Testis (tissue), 5 donors: ENCODE measurements at places on chromosomes 4 and X. TPM values are rescaled to one million over a fixed set of nuclear protein-coding genes. Genes with fewer than 3 reads are reported as not detected.
A peak's percentile ranks its signal among the peaks of the same experiment; 100 is the strongest.

DNA sequence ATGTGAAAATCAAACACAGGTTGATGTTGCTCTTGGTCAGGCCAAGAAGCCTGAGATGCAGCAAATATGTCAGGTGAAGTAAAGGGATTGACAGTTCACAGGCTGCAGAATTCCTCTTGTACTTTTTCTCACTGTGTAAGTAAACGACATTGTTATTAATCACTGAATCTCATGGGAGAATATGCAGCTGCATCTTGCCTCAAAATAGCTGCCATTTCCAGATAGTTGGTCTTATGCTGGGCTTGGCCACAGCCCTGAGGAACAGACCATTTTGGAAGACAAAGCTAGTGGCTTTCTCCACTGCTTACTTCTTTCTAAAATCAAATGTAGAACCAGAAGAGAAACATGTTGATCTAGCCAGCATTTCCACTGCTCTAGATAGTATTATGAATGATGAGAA, 403.4 kb upstream of the NR3C2 start:
- no peak overlapping the region for H3K27ac ChIP-seq
- H3K27me3 ChIP-seq: no peaks in the 10 kb centered on the region
- H3K4me3 ChIP-seq: no peak overlapping the region

- no peak overlapping the region for H3K4me3 ChIP-seq
- H3K4me1 ChIP-seq: no peaks in the 10 kb centered on the region
- no peak overlapping the region for H3K27ac ChIP-seq
Measured at GRCh38 chrX:18026166-18026565, 165.1 kb upstream of the RAI2 start.

- H3K4me3 ChIP-seq: no peak overlapping the region
- no peaks in the 10 kb centered on the region for H3K27me3 ChIP-seq
- H3K4me1 ChIP-seq: no peaks in the 10 kb centered on the region
- no peak for DNase-seq
Measured at GRCh38 chrX:36961590-36961989, 46.6 kb upstream of the FAM47C start.

DNA sequence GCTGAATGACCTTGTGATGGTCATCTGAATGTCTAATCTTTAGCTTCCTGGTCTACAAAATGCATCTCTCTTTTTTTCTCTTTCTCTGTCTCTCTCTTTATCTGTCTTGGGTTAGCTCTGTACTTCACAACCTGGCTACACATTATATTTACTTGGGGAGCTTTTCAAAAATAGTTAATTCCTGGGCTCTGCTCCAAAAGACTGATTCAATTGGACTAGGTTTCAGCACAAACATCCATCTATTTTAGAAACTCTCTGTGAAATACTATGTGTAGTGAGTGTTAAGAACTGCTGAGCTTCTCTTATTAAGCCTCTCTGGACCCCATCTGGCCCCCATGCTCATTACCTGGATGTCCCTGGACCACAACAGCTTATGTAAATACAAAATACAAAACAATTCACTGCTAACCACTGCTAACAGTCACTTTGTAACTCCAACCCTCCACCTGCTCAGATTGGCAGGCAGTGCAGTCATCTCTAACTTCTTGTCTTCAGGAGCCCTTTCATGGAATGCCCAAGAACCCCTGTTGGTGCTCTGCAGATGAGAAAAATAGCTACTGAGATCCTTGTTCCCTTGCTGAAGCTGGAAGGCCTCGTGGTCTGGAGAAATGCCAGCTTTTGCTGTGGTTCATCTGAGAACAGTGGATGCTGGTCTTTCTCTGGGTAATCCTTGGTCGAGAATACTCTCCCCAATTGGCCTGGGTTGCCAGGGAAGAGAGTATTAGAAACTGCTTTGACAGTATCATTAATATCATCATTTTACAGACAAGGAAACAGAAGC, 14.8 kb upstream of the BOD1L1 start:
- H3K27ac ChIP-seq: peak overlapping the region; percentile 68
- peaks cover 28% of the 10 kb centered on the region for H3K4me1 ChIP-seq
- H3K4me3 ChIP-seq: no peak overlapping the region
- no peaks in the 10 kb centered on the region for H3K36me3 ChIP-seq

GRCh38 chr4:119020158-119020557, 115.5 kb upstream of the MYOZ2 start:
- no peak for DNase-seq
- no peaks in the 10 kb centered on the region for H3K27me3 ChIP-seq
- no peak overlapping the region for H3K27ac ChIP-seq
- H3K36me3 ChIP-seq: no peaks in the 10 kb centered on the region
- no peak overlapping the region for H3K4me3 ChIP-seq

DNA sequence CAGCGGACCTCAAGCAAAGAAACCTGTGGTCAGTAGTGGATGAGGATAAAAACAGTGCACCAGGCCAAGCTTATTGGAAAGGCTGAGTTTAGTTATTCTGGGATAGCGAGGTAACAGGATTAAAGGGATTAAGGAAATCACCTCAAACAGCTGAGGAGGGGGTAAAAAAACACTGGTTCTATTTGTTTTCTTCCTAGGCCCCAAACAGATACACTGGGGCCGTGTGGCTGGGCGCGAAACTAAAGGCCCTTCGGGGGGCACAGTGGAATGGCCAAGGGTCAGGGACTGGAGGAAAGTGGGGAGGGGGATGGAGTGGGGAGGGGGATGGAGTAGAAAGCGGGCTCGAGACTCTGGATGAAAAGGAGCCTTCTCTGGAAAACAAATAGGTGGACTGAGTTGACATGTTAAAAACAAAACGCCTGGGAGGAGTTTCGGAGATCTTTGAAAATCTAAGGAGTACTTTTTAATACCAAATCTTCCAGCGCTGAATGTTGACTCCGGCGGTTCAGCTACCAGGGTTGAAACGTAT, 2.9 kb downstream of the SOX3 start:
- no peaks in the 10 kb centered on the region for H3K4me1 ChIP-seq
- H3K36me3 ChIP-seq: no peaks in the 10 kb centered on the region
- no peak for DNase-seq
- H3K27ac ChIP-seq: no peak overlapping the region

DNA sequence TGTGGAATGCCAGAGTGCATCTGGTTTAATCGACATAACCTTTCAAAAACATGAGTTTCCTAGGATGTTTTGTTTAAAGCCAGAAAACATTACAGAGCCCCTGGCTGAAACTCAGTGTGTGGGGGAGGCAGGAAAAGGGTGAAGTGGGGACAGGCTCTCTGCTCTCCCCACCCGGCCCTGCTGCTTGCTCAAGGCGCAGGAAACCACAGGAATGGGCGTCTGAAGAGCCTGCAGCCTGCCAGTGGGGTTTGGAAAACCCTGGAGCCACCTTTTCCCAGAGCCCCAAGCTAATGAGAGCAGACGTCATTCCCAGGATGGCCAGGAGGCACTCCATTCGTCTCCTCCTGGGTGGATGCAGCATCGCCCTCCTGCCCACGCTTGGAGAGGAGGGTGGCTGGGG, 240.6 kb downstream of the AFAP1 start:
- no peaks in the 10 kb centered on the region for H3K27me3 ChIP-seq
- H3K36me3 ChIP-seq: no peaks in the 10 kb centered on the region
- H3K27ac ChIP-seq: no peak overlapping the region
- H3K4me1 ChIP-seq: peaks cover 6% of the 10 kb centered on the region
- no peak overlapping the region for H3K4me3 ChIP-seq

DNA sequence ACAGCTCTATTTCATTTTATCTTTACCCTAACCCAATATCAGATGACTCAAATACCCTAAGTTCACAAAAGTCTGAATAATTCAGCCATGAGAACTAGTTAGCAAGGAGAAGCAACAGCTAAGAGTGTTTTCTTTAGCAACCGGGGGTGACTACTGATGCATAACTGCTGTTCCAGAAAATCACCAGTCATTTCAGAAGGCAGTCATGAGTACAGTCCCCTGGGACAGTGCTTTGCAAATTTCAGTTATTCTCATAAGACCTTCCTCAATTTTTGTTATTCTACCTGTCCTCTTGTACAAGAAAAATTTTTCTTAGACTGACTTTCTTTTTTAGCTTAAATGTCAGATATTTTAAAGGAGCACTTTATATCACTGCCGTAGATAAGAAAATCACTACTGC, 16.4 kb downstream of the BANK1 start:
- H3K27ac ChIP-seq: no peak overlapping the region
- DNase-seq: no peak
- no peaks in the 10 kb centered on the region for H3K4me1 ChIP-seq
- H3K4me3 ChIP-seq: no peak overlapping the region
- no peaks in the 10 kb centered on the region for H3K27me3 ChIP-seq

DNA sequence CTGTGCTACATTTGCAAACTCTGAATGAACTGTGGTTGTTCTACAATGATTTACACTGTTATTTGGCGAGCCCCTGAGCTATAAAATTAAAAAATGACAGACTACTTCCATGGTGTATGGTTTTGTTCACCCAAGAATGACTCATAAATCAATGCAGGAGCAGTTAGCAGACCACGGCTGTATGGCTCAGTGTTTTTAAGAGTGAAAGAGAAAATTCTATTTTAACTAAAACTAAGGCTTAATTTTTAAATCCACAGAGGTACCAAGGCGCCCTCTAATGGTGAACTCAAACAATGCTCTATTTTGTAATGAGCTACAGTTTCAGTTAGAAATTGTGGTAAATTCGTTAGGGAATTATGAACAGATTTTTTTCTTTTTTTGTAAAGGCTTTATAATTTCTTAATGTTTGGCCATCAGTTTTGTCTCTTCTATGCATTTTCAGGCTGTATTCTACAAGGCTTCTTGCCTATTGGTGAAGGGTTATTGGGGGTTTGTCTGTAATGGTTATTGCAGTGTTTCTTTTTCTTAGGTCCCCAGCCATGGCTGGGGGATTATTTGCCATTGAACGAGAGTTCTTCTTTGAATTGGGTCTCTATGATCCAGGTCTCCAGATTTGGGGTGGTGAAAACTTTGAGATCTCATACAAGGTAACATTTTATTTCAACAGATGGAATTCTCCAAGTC, 32.5 kb downstream of the HMGB2 start:
- H3K4me1 ChIP-seq: no peaks in the 10 kb centered on the region
- no peaks in the 10 kb centered on the region for H3K27me3 ChIP-seq
- H3K4me3 ChIP-seq: no peak overlapping the region

DNA sequence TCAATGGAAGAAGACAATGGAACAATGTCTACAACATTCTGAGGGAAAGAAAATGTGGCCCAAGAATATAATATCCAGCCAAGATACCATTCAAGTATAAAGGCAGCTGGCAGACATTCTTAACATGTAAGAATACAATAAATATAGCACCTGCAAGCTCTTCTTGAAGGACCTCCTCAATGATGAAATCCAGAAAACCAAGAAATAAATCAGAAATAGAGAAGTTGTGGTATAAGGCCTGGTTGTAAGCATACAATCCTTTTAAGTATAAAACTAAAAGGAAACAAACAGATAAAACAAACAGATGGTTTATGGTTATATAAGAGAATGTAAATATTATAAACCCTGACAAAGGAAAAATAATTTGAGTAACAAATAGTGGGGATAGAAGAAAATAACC, 33.4 kb downstream of the SYTL4 start:
- no peak overlapping the region for H3K27ac ChIP-seq
- no peaks in the 10 kb centered on the region for H3K27me3 ChIP-seq
- H3K36me3 ChIP-seq: no peaks in the 10 kb centered on the region
- H3K4me1 ChIP-seq: no peaks in the 10 kb centered on the region

DNA sequence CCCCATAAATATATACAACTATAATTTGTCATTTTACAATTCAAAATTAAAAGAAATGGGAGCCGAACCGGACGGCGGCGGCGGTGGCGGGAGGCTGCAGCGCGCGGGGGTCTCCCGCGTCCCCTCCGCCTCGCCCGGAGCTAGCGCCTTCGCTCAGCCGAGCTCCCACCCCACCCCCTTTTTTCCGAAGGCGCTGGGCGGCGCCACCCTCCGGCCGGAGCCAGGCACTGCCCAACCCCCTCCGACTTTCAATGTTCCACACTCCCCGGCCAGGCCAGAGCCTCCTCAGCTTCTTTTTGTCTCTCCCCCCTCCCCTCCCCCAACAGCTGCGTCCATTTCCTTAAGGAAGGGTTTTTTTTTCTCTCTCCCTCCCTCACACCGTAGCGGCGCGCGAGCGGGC, 214.1 kb upstream of the GEMIN8 start:
- H3K4me1 ChIP-seq: no peaks in the 10 kb centered on the region
- H3K27me3 ChIP-seq: no peaks in the 10 kb centered on the region
- DNase-seq: peak; percentile 14
- peak overlapping the region; percentile 13 for H3K4me3 ChIP-seq
- H3K27ac ChIP-seq: no peak overlapping the region

DNA sequence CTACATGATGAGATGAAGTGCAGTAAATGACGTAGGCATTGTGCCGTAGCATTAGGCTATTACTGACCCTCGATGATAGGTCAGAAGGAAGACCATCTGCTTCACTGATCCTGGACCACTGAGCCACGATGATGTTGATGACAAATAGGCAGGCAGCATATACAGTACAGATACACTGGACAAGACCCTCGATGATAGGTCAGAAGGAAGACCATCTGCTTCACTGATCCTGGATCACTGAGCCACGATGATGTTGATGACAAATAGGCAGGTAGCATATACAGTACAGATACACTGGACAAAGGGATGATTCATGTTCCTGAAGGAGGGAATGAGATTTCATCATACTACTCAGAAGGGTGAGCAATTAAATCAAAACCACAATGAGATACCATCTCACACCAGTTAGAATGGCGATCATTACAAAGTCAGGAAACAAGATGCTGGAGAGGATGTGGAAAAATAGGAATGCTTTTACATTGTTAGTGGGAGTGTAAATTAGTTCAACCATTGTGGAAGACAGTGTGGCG, 50.9 kb downstream of the BEND4 start:
- H3K27me3 ChIP-seq: no peaks in the 10 kb centered on the region
- no peaks in the 10 kb centered on the region for H3K4me1 ChIP-seq
- no peak overlapping the region for H3K27ac ChIP-seq
- DNase-seq: no peak

GRCh38 chr4:139584013-139584412, 28.0 kb upstream of the SETD7 start:
- no peaks in the 10 kb centered on the region for H3K36me3 ChIP-seq
- H3K4me3 ChIP-seq: no peak overlapping the region
- H3K27me3 ChIP-seq: no peaks in the 10 kb centered on the region
- no peaks in the 10 kb centered on the region for H3K4me1 ChIP-seq

- peaks cover 10% of the 10 kb centered on the region for H3K4me1 ChIP-seq
- H3K27me3 ChIP-seq: no peaks in the 10 kb centered on the region
- DNase-seq: no peak
- no peaks in the 10 kb centered on the region for H3K36me3 ChIP-seq
Measured at GRCh38 chr4:124478470-124478869, 234.1 kb downstream of the ANKRD50 start.

GRCh38 chr4:38867478-38868058, at the start of gene FAM114A1:
Gene FAM114A1, plus strand, starts transcription at chr4:38867806. Its CDS starts 10,273 bp downstream, at chr4:38878079.
- H3K27ac ChIP-seq: peak within 1 kb of the TSS; percentile 94
- peak within 1 kb of the TSS; percentile 95 for H3K4me3 ChIP-seq
- peaks cover 23% of the 10 kb centered on the region for H3K4me1 ChIP-seq
- H3K36me3 ChIP-seq: no peaks in the 10 kb centered on the region

Gene ACE2
- 119 TPM for total RNA-seq

Gene CABS1
- total RNA-seq: 17.3 TPM

Gene PNMA3
- total RNA-seq: 35.0 TPM

Gene BMX
- total RNA-seq: 0.12 TPM

Gene ATP2B3
- 0.16 TPM for total RNA-seq

Gene CLNK
- 0.12 TPM for total RNA-seq

Gene MAPK10
- total RNA-seq: 61.1 TPM

Gene SPCS3
- total RNA-seq: 26.6 TPM

Gene HAND2
- total RNA-seq: 9.4 TPM

Gene TCEAL2
- total RNA-seq: 63.0 TPM

Gene NAA15
- 35.4 TPM for total RNA-seq
